ENCODE measurements at places on chromosomes 6 and 20.

DNA sequence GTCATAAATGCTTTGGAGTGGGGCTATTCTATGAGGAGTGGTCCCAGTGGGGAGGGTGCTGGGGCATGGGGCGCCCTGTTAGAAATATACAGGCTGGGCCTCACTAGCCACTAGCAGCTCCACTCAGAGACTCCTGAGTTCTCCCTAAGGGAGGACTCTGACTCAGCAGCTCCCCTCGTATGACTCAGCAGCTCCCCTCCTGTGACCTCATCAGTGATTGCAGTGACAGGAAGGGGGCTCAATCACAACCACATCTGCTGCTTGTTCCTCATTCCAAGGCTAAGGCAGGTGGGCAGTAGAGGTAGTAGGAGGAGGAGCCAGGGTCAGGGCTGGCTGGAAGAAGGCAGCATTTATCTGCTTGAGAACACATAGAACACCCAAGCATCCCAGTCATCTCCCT, 73.7 kb downstream of the PRND start:
- peak; percentile 92 for DNase-seq

- DNase-seq = peak; percentile 13
Observed at GRCh38 chr6:21164768-21165326, 428.7 kb upstream of the SOX4 start.

GRCh38 chr6:108653949-108654348, 93.2 kb downstream of the FOXO3 start:
- DNase-seq = no peak

- no peak for DNase-seq
Observed at GRCh38 chr6:149078211-149078782, 239.2 kb upstream of the TAB2 start.

- DNase-seq = no peak
Observed at GRCh38 chr20:46122516-46123481, 4.7 kb downstream of the CD40 start.

GRCh38 chr6:144036064-144036834, 28.2 kb upstream of the PLAGL1 start:
- peak; percentile 63 for DNase-seq

DNA sequence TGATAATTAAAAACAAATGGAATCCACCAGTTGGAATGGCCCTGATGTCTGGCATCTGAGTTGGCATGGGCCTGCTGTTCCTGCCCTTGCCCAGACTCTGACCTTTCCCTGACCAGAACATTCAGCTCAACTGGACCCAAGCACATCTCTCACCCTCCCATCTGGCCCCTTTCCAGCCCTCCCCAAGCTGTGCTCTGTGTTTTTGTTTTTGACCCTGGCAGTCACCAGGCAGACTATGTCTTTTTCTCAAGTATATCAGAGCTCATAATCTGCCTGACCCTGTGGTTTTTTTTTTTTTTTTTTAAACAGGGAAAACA, 117.6 kb downstream of the TRDN start:
- no peak for DNase-seq

GRCh38 chr6:38068854-38069590, 249.5 kb downstream of the ZFAND3 start:
- no peak for DNase-seq

- DNase-seq = no peak
Observed at GRCh38 chr20:41925476-41925875, 307.3 kb upstream of the CHD6 start.

DNA sequence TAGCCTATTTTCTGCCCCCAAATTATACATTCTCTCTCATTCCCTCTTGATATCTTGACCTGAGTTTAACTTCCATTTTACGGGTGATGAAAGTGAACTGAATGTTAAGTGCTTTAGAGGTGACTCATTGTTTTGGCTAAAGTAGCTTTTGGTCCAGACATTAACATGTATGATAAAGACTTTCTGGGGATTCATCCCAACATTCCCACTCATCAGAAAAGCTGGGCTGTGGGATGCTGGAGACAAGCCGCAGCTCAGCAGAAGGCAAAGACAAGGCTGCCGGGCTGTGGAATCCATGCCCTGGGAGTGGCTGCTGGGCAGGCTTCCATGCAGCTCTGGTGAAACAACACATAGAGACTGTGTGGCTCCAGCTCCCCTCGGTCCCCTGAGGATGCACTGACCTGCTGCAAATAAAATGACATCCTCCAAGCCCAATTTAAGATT, 89.9 kb upstream of the SYNDIG1 start:
- DNase-seq = no peak

DNA sequence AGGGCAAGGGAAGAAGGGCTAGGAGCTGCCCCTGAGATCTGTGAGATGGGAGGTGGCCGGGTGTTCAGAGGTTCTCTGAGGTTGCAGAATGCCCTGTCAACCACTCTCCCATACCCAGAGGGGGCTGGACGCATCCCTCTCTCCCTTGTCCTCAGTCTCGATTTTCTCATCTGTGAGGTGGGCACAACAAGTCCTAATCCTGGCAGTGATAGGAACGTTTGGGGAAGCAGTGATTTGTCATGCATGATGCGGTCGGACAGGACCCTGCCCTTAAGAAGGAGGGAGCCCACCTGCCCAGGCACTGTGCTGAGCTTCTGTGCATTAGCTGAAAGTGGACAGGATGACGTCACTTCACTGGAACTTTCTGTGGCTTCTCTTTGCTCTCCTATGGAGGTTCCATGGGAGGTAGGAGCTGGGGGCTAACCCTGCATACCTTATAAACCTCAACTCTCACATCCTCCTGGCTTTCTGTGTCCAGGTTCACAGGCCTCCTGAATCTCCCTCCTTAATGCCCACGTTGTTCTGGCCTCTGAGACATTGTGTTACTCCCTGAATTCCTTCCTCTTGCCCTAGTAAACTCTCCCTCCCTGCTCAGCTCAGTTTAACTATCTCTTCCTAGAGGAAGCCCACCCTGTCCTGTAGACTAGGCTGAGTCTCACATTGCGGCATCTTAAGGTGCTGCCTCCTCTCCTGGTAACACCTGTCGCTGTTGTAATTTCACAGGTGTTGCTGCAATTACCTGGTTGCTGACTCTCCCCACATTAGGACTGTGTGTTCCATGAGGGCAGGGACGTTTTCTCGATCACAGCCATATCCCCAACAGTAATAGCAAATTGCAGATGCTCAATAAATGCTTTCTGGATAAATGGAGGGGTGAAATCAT, 30.1 kb upstream of the CSNK2A1 start:
- DNase-seq = no peak

- no peak for DNase-seq
Observed at GRCh38 chr6:170083236-170084051, 207.4 kb downstream of the DLL1 start.

- no peak for DNase-seq
Observed at GRCh38 chr6:19866173-19866984, 29.2 kb downstream of the ID4 start.

DNA sequence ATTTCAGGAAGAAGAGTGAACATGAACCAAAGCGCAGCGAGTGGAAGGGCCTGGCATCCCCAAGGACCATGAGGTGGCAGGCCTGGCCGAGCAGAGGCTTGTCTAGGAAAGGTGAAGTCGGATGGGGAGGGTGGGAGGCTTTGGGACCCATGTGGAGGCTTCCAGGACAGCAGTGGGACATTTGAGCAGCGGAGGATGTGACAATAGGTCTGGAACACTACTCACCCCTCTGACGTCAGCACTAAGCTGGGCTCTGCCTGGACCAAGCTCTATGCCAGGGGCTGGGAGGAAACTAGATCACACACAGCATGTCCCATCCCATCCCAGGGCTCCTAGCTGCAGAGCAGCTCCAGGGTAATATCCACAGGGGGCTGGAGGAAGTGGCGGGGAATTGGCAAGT, 175.3 kb upstream of the RIN2 start:
- DNase-seq = no peak

DNA sequence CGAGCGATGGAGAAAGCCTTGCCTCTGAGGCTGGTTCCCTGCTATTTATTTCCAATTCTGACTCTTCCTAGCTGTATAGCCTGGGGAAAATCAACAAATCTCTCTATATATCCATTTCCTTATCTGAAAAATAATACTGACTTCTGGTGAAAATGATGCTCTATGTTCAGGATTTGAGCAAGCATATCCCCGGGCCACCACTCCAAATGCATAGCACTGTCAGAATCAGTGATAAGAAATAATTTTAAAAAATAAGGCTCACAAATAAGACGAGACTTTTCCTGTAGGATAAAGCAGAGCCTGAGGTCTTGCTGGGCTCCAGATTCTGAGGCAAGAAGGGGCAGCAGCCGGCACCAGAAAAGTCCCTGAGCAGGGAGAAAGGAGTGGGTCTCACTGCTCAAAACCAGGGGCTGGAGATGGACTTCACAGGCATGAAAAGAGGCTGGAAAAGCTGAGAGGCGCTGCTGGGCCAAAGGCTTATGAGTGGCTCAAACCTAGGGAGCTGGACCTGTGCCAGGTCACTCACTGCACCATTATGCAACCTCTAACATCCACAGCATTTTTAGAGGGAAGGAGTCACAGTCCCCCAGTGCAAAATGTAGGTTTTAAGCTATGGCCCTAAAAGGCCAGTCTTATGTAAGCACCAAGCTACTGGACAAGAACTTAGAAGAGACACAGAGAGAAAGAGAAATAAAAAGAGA, 48.1 kb upstream of the SLC17A4 start:
- DNase-seq = peak; percentile 18

DNA sequence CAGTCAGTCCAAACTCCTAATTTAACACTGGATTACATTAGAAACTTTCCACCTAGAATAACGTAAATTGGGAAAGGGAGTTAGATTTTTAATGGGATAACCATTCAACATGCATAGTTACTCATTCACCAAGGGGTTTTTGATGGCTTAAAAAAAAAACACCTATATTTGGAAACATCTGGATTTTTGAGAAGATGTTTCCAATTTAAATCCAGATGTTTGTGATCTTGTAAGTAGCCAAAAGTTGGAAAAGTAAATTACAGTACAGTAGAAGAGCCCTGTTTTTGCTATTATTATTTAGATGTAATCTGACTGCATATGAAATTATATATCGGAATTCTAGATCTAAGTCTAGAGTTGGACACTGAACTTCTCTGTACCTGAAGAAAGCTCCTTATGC, 478.2 kb downstream of the CD83 start:
- no peak for DNase-seq

GRCh38 chr20:25439328-25439727, 31.9 kb downstream of the GINS1 start:
- peak; percentile 55 for DNase-seq

DNA sequence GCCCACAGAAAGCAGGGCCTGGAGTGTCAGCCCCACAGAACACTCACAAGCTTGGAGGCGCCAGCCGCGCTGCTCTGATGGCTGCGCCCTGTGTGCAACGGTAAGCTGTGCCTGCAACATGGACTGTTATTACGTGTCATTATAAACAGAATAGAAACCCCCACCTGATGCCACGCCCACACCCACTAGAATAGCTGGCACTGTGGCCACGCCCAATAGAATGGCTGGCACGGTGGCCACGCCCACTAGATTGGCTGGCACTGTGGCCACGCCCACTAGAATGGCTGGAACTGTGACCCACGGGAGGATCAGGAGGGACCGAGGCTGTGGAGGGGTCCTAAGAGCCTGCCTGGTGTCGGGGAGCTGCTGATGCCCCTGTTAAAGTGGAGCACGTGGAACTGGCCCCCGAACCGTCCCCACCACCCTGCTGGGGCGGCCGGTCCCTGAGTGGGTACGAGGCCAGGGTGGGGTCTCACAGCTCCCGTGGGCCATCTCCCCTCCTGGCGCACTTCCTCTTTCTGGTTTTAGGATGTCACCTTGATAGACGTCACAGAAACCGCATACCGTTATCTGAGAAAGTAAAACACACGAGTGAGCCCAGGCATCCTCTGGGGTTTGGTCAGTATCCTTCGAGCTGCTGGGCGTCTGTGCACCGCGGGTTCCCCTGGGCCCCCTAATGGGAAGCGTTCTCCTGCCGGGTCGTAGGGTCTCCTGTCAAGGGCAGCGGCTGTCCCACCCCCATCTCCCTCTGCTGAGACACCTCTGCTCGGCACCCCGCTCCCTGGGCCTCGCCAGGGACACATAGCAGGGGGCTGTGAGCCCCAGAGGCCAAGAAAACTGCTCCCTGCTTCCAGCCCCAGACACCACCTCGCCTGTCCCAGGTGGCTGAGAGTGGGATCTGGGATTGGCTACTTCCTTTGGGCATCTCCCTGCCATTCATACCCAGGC, 25.4 kb downstream of the SLC17A9 start:
- peak; percentile 59 for DNase-seq

GRCh38 chr6:119355157-119355556, 5.6 kb upstream of the MAN1A1 start:
- DNase-seq = peak; percentile 92

GRCh38 chr6:36817176-36817817, 21.9 kb downstream of the CPNE5 start:
- no peak for DNase-seq

DNA sequence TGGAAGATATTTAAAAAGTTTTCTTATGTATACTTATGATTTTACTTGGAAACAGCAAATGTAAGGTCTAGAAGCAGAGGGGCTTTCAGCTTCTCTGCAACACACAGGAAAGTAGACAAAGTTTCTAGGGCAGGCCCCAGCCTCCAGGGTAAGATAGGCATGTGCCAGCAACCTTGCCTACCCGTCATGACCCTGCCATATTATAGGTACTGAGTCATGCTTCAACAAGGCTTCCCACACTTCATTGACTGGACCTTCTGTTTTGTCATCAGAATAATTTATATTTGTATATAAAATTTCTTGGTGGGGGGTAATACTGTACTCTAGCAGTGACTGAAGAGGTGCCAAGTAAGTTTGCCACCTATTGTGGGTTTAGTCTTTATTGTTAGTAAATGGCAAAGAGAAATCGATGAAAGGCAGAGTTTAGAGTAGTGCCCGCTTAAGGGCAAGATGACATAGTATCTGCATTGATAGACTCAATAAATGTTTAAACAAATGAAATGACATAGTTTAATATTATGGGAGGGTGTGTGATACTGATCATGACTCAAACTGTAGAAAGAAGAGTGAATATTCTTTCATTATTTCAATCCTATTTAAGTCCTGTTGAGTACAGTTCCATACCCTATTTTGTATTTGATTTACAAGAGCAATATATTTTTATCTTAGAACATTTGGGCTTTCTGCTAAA, 95.6 kb downstream of the JARID2 start:
- peak; percentile 43 for DNase-seq

DNA sequence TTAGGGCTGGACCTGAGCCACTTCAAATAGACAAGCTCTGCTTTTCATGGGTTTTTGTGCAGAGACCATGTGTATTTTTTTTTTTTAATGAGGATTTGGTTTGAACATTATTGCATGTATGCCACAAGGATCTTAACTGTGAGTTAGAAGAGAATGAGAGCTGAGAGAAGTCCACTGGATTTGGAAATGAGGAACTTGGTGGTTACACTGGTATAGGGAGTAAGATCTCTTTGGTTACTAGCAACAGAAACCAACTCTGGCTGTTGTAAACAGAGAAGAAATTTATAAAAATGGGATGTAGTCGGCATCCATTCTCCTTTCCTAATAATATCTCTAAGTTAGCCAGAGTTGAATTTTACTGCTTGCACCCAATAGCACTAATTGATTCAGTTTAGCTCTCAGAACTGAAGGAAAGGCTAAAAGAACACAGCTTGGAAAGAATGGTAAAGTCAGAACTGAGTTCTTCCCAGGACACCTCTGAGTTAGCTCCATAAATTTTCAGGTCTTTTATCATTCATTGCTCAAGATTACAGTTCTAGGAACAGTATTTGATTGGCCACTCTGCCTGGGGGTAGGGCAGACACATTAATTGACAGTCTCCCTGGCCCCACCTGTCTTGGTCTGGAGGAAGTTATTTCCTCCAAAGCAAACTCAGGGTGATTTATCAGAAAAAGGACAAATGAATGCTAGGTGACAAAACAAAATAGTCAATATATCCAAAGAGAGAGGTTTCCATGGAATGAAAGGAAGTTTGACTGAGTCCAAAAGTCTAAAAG, 3.9 kb upstream of the WFDC2 start:
- peak; percentile 41 for DNase-seq

All from suppressor macrophage treated with lipopolysaccharide for 1 hour (primary cell).